Hepatocyte (in vitro differentiated cells): ENCODE measurements at places on chromosomes 16 and 17.

- no peak for DNase-seq
- H3K4me1 ChIP-seq, result peaks cover 27% of the 10 kb centered on the region
- H3K27me3 ChIP-seq, result no peaks in the 10 kb centered on the region
- no peak overlapping the region for H3K4me3 ChIP-seq
- H3K36me3 ChIP-seq, result no peaks in the 10 kb centered on the region
- H3K27ac ChIP-seq, result peak overlapping the region; percentile 92
These were observed 1.7 kb upstream of the AKTIP start for GRCh38 chr16:53504665-53505064.

DNA sequence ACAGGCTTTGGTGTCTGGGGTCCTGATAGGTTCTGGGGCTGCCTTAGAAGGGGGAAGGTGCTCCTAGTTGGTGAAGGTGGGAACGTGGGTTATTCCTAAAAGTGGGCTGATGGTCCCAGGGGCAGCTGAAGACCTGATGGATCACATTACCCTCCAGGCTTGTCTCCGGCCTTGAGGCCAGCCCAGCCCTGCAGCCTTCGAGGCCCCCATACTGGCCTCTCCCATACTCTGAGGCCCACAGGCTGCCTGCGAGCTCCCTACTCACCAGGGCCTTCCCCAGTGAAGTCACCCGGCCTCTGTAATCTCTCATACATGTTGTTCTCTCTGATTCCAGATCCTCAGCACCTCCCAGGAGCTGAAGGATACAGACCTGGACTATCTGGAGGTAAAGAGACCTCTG, 2.7 kb downstream of the RNF112 start:
- no peaks in the 10 kb centered on the region for H3K36me3 ChIP-seq
- no peak overlapping the region for H3K4me3 ChIP-seq
- peak; percentile 42 for DNase-seq
- H3K27me3 ChIP-seq, result no peaks in the 10 kb centered on the region

DNA sequence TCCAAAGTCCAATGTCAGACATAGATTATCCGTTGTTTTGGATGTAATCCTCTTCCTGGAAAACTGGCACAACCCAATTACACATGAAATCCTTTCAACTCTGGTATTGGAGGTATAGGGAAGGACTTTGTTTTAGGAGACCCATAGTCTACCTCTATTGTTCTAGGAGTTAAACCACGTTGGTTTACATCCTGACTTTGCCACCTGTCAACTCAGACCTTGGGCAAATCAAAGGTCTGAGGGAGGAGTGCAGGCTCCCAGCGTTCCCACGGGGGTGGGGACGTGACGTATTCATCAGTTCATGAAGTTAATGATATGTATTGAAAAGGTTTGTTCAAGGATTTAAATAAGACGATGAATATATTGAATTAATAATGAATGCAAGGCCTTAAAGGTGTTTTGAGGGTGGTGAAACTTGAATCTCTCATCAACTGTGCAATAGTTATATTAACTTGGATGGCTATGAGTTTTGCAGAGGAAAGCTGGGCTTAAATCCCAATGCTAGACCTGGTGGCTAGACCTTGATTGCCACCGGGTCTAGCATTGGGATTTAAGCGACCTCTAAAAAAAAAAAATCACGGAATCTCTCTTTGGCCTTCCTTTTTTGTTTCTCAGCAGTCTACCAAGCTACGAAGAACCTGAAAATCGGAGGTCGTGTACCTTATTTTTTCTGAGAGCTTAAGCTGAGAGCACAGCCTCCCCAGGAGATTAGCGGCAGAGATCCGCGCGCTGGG, 744 bp upstream of the NF1 start:
- H3K4me1 ChIP-seq, result peaks cover 10% of the 10 kb centered on the region
- DNase-seq, result peak; percentile 23
- H3K27me3 ChIP-seq, result no peaks in the 10 kb centered on the region
- peak overlapping the region; percentile 30 for H3K4me3 ChIP-seq

DNA sequence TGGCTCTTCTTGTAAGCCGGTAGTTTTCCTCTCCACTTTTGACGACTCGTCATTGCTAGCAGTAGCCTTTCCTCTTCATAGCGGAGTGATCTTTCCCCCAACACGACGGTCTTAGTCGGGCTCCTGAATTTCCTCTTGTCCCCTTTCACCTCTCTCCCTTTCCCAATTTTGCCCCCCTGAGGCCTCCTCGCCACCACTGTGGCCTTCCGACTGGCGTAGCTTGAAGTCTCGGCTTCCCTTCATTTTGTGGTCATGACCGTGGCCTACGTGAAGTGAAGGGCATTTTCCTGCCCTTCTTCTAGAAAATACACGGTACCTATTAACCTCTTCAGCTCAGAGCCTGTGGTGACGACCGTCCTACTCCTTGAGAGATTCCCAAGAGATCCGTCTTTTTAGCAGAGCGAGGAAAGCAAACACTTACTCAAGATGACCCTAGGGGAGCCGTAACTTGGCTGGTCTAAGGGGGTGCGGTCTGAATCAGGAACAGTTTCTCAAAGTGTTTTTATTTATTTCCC, 787 bp downstream of the PRKAR1A start:
- H3K4me1 ChIP-seq, result peaks cover 27% of the 10 kb centered on the region
- H3K27ac ChIP-seq, result peak overlapping the region; percentile 100
- H3K36me3 ChIP-seq, result no peaks in the 10 kb centered on the region
- peak overlapping the region; percentile 71 for H3K4me3 ChIP-seq
- DNase-seq, result peak; percentile 55
- H3K27me3 ChIP-seq, result no peaks in the 10 kb centered on the region

- H3K27ac ChIP-seq, result no peak overlapping the region
- no peak overlapping the region for H3K4me3 ChIP-seq
- no peaks in the 10 kb centered on the region for H3K4me1 ChIP-seq
- H3K27me3 ChIP-seq, result no peaks in the 10 kb centered on the region
- no peak for DNase-seq
- no peaks in the 10 kb centered on the region for H3K36me3 ChIP-seq
These were observed 10.5 kb downstream of the TSPOAP1 start for GRCh38 chr17:58318065-58318481.

GRCh38 chr17:18854956-18855355, 3.0 kb upstream of the PRPSAP2 start:
- no peak overlapping the region for H3K27ac ChIP-seq
- H3K4me1 ChIP-seq, result no peaks in the 10 kb centered on the region
- no peaks in the 10 kb centered on the region for H3K36me3 ChIP-seq
- no peak for DNase-seq

- H3K27me3 ChIP-seq, result no peaks in the 10 kb centered on the region
- no peaks in the 10 kb centered on the region for H3K36me3 ChIP-seq
- peaks cover 2% of the 10 kb centered on the region for H3K4me1 ChIP-seq
- DNase-seq, result no peak
- H3K4me3 ChIP-seq, result no peak overlapping the region
- no peak overlapping the region for H3K27ac ChIP-seq
These were observed 42.2 kb downstream of the WDR45B start for GRCh38 chr17:82605939-82606600.

DNA sequence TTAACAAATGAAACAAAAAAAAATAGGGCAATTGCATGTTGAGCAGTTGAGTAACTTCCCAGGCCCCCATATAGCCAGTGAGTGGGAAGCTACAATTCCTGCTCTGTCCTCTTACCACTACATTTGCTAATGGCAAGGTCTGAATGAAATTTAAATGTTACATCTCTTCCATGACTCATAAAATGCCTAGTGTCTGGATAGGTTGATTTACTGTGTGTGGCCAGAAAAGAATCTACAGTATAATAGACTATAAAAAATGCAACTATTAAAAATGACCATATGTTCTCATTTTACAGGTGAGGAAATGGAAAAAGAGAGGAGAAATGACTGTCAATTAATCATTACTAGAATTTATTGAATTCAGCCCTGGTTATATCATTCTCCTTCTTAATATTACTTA, 1199.3 kb downstream of the CDH11 start:
- H3K4me3 ChIP-seq, result no peak overlapping the region
- H3K27me3 ChIP-seq, result no peaks in the 10 kb centered on the region
- H3K4me1 ChIP-seq, result no peaks in the 10 kb centered on the region

DNA sequence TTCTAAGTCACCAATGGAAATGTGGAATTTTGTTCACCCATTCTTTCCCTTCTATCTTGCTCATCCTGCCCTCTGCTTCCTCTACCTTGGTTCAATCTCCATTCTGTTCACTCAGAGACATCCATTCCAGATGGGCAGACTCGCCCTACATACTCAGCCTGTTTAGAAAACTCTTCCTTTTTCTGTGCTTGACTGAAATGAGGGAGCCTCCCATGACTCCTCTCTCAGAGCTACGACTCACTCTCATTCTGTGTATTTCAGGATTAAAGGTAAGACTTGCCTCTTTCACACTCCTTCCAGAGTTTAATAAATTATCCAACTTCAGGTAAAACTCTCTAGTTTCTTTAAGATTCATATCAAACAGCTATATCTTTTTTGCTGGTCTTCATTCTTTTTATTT, 182.8 kb downstream of the HS3ST3A1 start:
- H3K27me3 ChIP-seq, result no peaks in the 10 kb centered on the region
- no peak overlapping the region for H3K4me3 ChIP-seq
- H3K36me3 ChIP-seq, result no peaks in the 10 kb centered on the region
- H3K4me1 ChIP-seq, result peaks cover 17% of the 10 kb centered on the region

DNA sequence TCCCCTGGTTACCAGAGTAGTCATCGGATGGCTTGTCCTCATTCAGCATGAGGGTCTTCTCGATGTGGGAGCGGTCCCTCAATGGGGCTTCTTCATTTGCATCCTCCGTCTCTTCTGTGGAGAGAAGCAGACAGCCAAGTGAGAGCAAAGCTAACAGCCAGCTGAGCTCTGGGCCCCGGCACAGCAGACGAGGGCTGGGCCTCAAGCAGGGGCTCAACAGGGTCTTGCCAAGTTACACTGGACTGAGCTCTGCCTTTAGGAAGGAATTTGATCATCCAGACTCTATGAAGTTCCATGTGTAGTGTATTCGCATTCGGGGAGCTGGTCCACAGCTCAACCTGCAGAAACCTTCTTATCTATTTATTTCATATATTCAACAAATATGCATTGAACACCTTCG, 37.4 kb downstream of the SRL start:
- DNase-seq, result no peak
- no peaks in the 10 kb centered on the region for H3K27me3 ChIP-seq
- no peak overlapping the region for H3K4me3 ChIP-seq

DNA sequence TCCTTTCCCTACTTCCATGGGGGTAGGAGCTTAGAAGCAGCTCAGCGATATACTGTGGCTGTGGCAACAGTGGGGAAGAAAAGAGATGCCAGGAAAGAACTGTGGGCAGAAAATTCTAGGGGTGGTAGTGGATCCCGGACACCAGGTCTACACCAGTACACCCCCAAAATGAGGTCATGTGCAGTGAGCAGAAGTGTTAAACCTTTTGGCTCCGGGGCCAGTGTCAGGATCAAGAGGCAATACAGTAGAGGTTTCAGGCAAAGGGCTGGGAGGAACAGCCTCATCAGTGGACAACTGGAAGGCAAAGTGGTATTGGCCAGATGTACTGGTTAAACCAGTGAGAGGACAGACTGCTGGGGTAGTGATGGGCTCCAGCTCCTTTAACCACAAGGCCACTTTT, 163.1 kb upstream of the CCL2 start:
- no peak overlapping the region for H3K27ac ChIP-seq
- no peaks in the 10 kb centered on the region for H3K36me3 ChIP-seq
- H3K4me3 ChIP-seq, result no peak overlapping the region
- H3K4me1 ChIP-seq, result no peaks in the 10 kb centered on the region
- DNase-seq, result no peak

- H3K27me3 ChIP-seq, result no peaks in the 10 kb centered on the region
- H3K4me3 ChIP-seq, result no peak overlapping the region
- peaks cover 14% of the 10 kb centered on the region for H3K4me1 ChIP-seq
- no peak for DNase-seq
- no peaks in the 10 kb centered on the region for H3K36me3 ChIP-seq
These were observed 45.3 kb downstream of the TOM1L2 start for GRCh38 chr17:17926840-17927449.

DNA sequence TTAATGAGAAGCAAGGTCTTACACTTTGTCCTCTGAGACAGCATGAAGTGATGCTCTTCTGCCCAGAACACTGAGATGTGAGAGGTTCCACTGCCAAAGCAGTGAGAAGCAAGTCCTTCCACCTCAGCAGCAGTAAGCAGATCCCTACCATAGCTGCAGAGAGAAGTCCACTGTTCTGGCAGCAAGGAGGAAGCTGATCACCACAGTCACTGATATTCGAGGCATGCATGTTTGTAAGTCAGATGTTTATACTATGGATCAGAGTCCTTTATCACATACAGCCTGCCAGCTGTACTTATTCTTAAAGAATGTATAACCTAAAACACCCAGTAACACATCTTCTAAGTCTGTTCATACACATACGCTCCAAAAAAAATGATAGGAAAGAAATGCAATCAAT, 18.2 kb upstream of the METTL2A start:
- H3K4me1 ChIP-seq, result no peaks in the 10 kb centered on the region
- no peak overlapping the region for H3K27ac ChIP-seq
- H3K36me3 ChIP-seq, result no peaks in the 10 kb centered on the region
- no peak overlapping the region for H3K4me3 ChIP-seq
- DNase-seq, result no peak

DNA sequence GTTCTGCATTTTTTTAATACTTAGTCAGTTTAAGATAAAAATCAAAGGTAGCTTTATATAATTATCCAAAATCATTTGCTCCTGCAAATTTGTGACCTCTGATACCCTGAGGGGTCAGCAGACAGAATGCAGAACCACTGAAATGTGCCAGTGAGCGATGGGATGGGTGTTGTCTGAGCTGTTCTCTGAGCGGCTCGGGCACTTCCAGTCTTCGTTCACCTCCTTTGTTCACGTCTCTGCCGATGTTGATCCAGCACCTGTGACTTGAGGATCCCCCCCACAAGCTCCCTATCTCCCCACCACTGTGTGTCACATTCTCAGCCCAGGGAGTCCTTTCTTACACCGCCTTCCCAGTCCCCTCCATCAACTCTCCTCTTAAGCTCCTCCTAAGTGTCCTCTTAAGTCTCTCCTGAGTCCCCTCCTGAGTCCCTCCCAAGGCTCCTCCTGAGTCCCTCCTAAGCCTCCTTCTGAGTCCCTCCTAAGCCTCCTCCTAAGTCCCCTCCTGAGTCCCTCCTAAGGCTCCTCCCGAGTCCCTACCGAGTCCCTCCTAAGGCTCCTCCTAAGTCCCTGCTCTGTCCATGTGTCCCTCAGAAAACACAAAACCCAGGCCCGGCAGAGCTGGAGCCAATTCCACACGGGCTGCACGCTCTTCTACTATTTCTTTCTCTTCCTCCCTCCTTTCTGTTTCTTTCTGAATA, 47.5 kb downstream of the RNF213 start:
- H3K27me3 ChIP-seq, result no peaks in the 10 kb centered on the region
- H3K36me3 ChIP-seq, result no peaks in the 10 kb centered on the region
- DNase-seq, result no peak
- H3K27ac ChIP-seq, result peak overlapping the region; percentile 82
- H3K4me3 ChIP-seq, result no peak overlapping the region
- H3K4me1 ChIP-seq, result peaks cover 8% of the 10 kb centered on the region

- DNase-seq, result no peak
- no peak overlapping the region for H3K4me3 ChIP-seq
- no peaks in the 10 kb centered on the region for H3K36me3 ChIP-seq
- H3K4me1 ChIP-seq, result peaks cover 6% of the 10 kb centered on the region
- H3K27ac ChIP-seq, result no peak overlapping the region
These were observed 1.7 kb downstream of the JPH3 start for GRCh38 chr16:87603684-87604633.

DNA sequence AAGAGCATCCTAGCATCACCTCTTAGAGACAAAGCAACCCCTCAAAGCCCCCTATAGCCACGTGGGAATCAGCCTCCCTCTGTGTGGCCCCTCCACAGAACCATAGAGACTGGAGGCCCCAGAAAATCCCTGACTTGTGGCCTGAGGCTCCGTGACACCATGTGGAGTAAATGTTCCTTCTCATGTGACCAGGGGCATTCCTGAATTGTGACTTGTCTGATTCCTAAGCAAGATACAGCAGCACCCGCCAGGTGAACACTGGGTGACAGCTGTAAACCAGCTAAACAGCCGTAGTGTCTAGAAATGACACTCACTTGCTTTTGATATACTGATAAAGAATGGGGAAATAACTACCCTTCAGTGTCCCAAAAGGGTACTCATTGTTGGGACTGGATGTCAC, 79.0 kb downstream of the DYNLRB2 start:
- DNase-seq, result peak; percentile 59
- no peaks in the 10 kb centered on the region for H3K27me3 ChIP-seq
